HFF-Myc (cell line): ENCODE measurements at places on chromosomes 7 and 10.

- DNase-seq, result no peak
Measured at GRCh38 chr7:35716038-35716803, 21.3 kb upstream of the HERPUD2 start.

- DNase-seq, result no peak
Measured at GRCh38 chr10:62919776-62920175, 103.6 kb upstream of the EGR2 start.

- DNase-seq, result no peak
Measured at GRCh38 chr7:12540850-12541249, 29.7 kb upstream of the SCIN start.

DNA sequence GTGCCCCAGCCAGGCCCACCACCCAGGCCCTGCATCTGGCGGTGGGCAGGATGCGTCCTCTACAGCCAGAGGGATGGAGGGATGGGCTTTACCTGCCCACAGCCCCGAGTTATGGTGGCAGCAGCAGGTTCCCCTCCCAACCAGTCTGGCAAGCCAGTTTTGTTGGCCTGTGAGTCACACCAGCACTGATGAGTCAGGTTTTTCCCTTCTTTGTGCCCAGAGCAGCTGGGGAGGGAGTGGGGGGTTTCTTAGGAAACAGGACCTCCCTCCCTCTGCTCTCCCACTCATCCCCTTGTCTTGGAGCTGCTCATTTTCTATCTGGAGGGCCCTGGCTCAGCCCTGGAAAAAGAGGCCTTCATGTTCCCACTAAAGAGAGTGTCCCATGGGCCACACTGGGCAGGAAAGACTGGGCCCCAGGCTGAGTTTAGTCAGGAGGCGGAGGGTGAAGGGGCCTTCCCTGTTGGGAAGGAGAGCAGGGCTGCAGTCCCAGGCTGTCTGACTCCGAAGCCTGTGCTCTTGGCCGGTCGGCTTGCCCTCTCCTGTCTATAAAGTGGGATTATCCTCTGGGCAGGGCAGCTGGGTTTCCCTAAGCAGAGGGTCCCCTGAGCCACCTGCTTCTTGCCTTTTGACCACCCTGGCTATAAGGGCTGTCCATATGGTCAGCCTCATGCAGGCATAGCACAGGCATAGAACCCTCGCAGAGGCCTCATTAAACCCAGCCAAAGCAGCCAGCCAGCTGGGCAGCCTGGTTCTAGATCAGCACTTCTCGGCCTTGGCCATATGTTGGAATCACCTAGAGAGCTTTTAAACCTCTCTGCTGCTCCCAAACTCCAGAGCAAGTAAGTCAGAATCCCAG is 30.2 kb upstream of the ANKRD2 start:
- DNase-seq, result peak; percentile 93

DNA sequence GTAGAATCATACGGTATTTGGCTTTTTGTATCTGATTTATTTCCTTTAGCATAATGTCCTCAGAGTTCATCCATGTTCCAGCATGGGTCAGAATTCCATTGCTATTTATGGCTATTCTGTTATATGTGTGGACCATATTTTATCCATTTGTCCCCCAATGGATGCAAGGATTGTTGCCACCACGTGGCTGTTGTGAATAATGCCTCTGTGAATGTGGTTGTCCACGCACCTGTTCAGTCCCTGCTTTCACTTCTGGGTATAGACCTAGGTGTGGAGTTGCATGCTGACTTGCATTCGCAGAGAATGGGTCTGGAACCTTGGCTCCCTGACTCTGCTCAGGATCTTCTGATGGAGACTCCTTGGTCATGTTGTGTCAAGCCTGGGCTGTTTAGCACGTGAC is 199.9 kb downstream of the CAMK1D start:
- DNase-seq, result no peak

- DNase-seq, result no peak
Measured at GRCh38 chr10:66564287-66564686, 361.5 kb upstream of the LRRTM3 start.

- no peak for DNase-seq
Measured at GRCh38 chr7:4725850-4726450, 43.9 kb downstream of the FOXK1 start.

- no peak for DNase-seq
Measured at GRCh38 chr7:50499092-50499491, 48.9 kb upstream of the FIGNL1 start.

- DNase-seq, result no peak
Measured at GRCh38 chr10:126124668-126125349, 228.4 kb downstream of the FANK1 start.

GRCh38 chr10:107589081-107589480 is 424.6 kb upstream of the SORCS1 start:
- no peak for DNase-seq

DNA sequence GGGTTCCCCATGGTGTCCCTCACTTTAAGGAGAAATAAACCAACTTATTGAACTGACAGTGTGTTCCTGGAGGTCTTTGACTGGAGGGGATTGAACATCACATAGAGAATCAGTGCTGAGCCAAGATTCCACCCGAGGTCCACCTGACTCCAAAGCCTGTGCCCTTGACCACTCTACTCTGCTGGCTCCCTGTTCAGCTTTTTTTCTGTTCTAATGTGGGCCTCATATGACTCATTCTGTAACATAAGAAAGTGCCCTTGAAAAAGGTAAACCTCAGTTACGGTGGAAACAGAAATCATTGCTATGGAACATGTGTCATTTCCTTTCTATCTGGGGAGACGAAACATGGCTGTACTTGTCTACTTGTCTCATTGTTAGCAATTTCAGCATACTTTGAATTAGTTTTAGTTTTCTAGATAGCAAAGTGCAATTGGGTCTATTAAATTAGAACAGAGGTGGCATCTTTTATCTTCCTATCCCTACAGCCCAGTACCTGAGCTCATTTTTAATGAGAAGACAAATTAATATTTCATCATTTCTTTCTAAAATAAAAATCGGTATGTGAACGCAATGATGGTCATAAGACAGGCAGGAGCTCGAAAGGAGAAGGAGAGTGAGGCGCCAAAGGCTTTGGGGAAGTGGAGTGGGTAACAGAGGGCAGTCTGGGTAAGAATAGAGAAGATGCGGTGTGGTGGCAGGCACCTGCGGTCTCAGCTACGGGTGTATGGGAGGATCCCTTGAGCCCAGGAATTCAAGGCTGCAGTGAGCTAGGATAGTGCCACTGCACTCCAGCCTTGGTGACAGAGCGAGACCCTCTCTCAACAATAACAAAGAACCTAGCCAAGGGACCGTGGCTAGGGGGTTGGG is 1.5 kb downstream of the GSDME start:
- DNase-seq, result no peak

- DNase-seq, result peak; percentile 44
Measured at GRCh38 chr10:99676426-99676825, 17.1 kb downstream of the ENTPD7 start.

DNA sequence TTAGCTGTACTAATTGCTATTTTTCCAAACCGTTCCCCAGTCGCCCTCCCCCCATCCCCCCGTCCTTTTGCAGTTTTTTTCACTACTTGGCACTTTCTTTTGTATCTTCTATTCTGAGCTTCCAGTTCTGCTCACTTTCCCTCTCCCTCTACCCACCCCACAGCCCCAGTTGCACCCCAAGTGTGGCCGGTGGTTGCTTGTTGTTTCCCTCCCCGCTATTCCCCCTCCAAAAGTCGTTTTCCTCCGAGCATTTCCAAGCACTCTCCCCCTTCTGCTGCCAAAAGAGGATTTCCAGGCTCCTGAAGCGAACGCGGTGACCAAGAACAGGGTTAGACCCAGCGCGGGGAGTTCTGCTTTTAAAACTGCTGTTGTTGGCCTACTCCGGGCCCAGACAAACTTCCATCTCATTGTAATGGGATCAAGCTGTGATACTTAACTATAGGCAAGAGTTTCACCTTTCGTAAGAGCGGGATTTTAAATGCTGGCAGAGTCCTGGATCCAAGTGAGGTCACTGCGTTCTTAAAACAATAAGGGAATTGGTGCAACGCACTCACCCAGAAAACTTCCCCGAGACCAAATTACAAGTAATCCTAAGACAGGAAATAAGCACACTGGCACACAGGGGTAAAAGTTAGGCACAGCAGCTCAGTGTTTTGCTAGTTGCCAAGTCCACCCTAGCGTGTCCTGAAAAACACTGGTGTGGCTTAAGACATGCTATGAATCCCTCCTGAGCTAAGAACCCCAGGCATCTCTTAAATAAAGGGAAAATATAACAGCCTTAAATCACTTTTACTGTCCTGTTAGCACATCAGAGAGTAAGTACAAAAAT is 1.5 kb upstream of the RGS10 start:
- DNase-seq, result no peak

- no peak for DNase-seq
Measured at GRCh38 chr10:99419688-99420087, 10.7 kb downstream of the GOT1 start.

GRCh38 chr7:94943134-94943533 is 35.7 kb downstream of the PPP1R9A start:
- DNase-seq, result no peak

GRCh38 chr7:77747178-77747577 is 50.9 kb downstream of the RSBN1L start:
- no peak for DNase-seq

- DNase-seq, result no peak
Measured at GRCh38 chr10:11018855-11019631, 1.4 kb downstream of the CELF2 start.

DNA sequence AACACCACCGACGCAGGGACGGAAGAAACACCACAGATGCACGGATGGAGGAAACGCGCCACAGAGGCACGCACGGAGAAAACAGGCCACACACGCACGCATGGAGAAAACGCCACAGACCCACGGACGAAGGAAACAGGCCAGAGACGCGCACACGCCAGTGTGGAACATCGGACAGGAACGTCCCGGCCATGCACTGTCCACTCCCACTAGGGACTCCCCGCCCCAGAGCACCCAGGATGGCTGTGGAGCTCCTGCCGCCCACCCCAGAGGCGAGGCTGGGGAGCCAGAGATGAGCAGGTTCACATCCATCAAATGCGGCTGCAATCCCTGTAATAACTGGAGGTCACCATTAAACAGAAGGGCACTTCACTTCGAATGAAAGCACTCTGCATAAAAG is 17.3 kb downstream of the DIP2C start:
- DNase-seq, result no peak

DNA sequence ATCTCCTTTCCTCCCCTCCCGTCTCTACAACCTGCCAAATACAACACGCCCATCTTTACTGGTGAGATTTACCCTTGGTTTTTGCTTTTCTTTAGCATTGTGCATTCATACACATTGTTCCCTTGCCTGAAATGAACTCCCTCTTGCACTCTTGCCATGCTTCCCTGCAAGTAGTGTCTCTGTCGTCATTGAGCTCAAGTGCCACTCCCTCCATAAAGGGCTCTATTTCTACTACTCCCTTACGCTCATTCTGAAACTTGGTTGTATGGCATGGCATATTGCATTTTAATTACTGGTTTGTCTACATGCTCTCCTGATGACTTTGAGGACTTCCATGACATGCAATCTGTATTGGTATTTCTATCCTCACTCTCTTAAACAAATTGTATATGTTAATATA is 242.7 kb downstream of the THSD7A start:
- no peak for DNase-seq

DNA sequence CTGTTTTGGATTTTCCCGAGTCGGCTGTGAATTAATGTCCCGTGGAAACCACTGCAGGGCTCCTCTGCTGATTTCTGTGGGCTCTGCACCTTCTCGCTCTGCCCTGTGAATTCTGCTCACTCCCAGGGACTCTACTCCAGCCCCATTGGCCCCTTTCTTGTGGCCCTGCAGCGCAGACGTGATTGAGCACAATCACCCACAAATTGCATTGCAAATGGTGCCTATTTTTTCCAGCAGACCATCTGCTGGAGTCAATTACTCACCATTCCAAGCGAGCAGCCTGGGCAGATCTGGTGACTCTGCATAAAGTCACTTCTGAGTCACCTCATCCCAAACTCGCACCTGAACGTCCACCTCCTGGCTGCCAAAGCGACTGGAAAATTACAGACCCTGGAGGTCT is 235.8 kb downstream of the PAXIP1 start:
- no peak for DNase-seq

GRCh38 chr7:29464753-29465152 is 98.9 kb upstream of the PRR15 start:
- DNase-seq, result no peak

- DNase-seq, result no peak
Measured at GRCh38 chr10:111275091-111275490, 198.3 kb downstream of the ADRA2A start.

- DNase-seq, result no peak
Measured at GRCh38 chr10:266974-267425, 131.7 kb downstream of the ZMYND11 start.

DNA sequence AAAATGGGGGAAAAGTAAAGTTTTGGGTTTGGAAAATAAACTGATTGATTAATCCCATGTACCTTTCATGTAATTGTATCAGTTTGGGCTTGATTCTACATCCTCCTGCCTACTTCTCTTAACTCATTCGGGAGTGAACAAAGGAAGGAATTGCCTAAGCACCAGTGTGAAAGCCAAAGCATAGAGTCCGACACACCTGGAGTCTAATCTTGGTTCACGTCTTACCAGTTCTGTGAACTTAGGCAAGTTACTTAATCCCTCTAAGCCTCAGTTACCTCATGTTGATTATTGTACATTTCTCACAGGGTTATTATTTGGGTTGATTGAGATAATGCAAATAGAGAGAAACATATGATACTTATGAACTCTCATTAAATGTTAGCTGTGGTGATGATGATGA is 41.1 kb upstream of the PRPS1L1 start:
- no peak for DNase-seq

- DNase-seq, result no peak
Measured at GRCh38 chr7:137816696-137817320, 30.0 kb downstream of the DGKI start.

DNA sequence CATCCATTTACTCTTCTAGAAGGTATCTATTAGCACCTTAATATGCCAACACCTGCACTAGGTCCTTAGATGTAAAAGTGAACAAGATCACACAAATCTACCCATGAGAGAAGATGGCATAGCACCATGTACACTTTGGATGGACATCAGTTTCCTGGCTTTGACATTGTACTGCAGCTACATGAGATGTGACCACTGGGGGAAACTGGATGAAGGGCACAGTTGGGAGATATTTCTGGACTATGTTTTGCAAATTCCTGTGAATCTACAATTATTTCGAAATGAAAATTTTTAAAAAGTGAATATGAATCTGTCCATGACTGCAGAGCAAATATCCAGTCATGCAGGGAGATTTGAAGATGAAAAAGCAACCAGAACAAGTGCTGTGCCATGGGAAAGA is 124.5 kb downstream of the PRKCQ start:
- DNase-seq, result no peak

DNA sequence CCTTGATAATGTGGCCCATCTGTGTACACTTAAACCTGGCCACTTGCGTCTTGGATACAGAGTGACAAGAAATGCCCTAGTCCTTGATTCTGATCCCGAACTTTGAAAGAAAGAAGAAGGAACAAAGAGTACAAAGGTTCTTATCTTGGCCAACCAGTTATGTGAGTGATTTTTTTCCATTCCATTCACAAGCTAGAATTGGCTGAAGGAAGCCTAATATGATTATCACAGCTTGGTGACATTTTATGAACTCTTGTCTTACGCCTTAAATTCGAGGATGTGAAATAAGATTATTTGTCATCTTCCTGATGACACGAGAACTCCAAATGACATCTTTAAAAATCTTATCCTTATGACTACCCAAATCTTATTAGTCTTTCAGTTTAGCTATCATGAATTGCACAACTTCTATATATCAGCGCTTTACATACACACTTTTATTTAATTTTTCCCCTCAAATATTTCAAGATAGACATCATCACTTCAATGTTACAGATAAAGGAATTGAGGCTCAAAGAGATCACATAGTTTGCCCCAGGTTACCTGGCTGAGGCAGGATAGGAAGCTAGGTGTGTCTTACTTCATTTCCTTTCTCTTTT is 13.0 kb upstream of the SP4 start:
- no peak for DNase-seq

- no peak for DNase-seq
Measured at GRCh38 chr10:122561212-122561611, 658 bp downstream of the DMBT1 start.
